ENCODE measurements at places on chromosomes 13 and 19. TPM values are rescaled to one million over a fixed set of nuclear protein-coding genes. Genes with fewer than 3 reads are reported as not detected.

The KLK2 gene
- total RNA-seq: not detected

The RNF225 gene
- 0.13 TPM for total RNA-seq

The VSTM2B gene
- not detected for total RNA-seq

The ATXN8OS gene
- not detected for total RNA-seq

The AKAP8L gene
- 57.9 TPM for total RNA-seq

The LHB gene
- total RNA-seq: not detected

The PEAK3 gene
- not detected for total RNA-seq

The C2CD4C gene
- not detected for total RNA-seq

The LYPD3 gene
- total RNA-seq: not detected
